ENCODE measurements at places on chromosomes 4 and X. TPM values are rescaled to one million over a fixed set of nuclear protein-coding genes. Genes with fewer than 3 reads are reported as not detected.

The SLC34A2 gene
- not detected for total RNA-seq

The ANKRD37 gene
- total RNA-seq = 0.98 TPM

The IRAK1 gene
- total RNA-seq = 119 TPM

The HTN3 gene
- total RNA-seq = not detected

GRCh38 chr4:60500810-60501209 lies 699.3 kb upstream of the ADGRL3 start:
- DNase-seq = no peak

DNA sequence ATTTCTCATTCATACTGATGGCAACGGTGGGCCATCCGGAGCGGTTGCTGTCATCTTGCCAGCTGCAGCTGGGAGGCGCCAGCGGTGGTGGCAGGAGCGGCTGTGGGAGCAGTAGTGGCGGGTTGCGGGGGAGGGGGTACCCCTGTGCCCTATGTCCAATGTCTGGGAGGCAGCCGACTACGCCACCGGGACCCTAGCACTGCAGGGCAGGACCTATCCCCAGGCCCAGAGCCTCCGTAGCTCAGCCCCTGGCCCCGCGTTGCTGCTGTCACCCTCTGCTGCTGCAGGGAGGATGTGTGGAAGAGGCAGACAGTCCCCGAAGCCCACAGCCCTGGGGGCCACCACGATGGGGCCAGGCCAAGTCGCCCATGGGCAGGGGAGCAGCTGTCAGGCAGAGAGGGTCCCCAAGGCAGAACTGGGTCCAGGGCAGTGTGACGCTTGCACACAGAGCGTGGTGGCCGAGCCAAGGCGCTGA lies 10.0 kb upstream of the SPP1 start:
- no peak for DNase-seq

- DNase-seq = no peak
Observed at GRCh38 chrX:155951237-155951789, 46.2 kb upstream of the IL9R start.

DNA sequence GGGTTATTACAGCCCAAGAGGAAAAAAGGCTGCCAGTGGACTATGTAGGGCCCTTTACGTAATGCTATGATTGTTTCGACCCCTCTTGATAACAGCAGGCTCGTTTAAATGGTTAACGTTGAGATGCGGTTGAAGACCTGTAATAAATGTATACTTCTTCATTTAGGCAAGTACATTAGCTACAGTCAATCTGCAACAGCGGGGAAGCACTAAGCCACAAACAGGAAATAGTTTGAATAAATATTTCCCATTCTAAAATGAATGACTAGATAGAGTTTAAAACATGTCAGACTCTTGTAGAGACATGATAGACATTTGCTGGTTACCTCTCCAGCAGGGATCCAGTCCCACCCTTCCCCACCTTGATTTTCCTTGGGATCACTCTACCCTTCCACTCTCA lies 38.1 kb upstream of the STIM2 start:
- DNase-seq = no peak

- DNase-seq = no peak
Observed at GRCh38 chr4:71814433-71814832, 30.6 kb upstream of the GC start.
